Stimulated activated CD8-positive, alpha-beta memory T cell treated with anti-CD3 and anti-CD28 coated beads, Interleukin-2, amount 100 ng/mL, for 1 hour (primary cell): ENCODE measurements at places on chromosomes 11 and 22.

DNA sequence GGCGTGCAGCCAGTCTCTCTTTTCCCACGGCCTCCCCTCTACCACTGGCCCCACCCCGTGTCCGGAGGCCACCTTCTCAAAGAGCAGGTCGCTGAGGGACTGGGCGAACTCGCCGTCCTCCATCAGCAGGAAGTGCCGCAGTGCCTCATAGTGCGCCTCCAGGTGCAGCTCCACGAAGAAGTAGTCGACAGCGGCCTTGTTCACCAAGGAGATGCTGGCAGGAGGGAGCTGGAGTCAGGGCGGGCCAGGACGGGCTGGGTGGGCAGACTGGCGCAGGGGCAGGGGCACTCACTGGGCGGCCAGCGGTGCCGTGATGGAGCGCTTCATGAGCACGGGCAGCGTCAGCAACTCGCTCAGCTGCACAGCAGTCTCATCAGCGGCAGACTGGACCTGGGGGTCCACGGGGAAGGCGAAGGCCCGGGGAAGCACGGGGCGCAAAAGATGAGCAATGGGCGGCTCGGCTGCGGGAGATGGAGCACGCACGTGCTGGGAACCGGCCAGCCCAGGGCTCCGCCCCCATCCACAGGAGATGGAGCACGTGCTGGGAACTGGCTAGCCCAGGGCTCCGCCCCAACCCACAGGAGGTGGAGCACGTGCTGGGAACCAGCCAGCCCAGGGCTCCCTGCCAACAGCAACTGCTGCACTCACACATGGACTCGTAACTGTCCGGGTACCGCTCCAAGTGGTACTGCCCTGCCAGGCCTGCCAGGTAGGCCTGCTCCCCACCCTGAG lies 18.4 kb downstream of the SELENOO start:
- no peak for DNase-seq

DNA sequence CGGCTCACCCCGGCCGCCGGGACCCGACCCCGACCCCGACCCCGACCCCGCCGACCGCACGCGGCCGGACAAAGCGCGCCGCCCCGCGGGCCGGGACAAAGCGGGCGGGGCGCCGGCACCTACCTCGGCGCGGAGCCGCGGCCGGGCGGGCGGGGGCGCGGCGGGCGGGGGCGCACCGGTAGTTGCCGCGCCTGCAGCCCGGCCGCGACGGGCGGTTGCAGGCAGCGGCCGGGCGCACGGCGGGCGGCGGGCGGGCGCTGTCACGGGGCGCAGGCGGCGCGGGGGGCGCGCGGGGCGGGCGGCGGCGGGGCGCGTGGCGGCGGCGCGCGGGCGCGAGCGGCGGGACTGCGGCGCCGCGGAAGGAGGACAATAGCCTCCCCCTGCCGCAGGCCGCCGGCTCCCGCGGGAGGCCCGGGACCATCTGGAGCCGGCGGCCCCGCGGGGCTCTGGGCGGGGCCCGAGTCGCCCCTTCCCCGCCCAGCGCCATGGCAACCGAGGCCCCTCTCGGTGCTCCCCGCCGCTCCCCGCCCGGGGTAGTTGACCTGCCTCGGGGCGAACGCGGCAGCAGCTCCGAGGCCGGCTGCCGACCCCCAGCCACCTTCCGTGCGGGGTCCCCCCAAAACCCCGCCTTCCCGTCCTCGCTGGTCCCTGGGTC lies 851 bp downstream of the SPTBN2 start:
- no peak for DNase-seq

- no peak for DNase-seq
Observed at GRCh38 chr11:74284466-74284865, 27.0 kb downstream of the P4HA3 start.

DNA sequence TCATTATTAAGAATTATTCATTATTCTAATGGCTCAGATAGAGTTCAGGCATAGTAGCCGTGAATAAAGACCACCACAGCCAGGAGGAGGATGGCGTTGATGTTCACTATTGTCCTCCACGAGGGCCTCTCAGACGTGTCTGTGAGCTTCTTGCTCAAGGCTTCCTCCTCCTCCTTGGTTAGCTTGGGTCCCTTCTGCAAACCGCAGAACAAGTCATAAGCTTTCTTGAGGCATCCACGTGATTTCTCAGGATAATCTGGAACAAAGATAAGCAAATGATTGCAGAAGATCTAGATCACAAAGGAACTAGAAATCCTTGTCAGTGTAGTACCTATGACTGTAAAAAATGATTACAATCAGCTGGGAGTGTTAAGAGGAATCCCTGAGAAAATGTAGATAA lies 13.6 kb upstream of the RFPL2 start:
- DNase-seq = no peak

GRCh38 chr11:77187776-77188632 lies 60.0 kb downstream of the MYO7A start:
- peak; percentile 44 for DNase-seq

DNA sequence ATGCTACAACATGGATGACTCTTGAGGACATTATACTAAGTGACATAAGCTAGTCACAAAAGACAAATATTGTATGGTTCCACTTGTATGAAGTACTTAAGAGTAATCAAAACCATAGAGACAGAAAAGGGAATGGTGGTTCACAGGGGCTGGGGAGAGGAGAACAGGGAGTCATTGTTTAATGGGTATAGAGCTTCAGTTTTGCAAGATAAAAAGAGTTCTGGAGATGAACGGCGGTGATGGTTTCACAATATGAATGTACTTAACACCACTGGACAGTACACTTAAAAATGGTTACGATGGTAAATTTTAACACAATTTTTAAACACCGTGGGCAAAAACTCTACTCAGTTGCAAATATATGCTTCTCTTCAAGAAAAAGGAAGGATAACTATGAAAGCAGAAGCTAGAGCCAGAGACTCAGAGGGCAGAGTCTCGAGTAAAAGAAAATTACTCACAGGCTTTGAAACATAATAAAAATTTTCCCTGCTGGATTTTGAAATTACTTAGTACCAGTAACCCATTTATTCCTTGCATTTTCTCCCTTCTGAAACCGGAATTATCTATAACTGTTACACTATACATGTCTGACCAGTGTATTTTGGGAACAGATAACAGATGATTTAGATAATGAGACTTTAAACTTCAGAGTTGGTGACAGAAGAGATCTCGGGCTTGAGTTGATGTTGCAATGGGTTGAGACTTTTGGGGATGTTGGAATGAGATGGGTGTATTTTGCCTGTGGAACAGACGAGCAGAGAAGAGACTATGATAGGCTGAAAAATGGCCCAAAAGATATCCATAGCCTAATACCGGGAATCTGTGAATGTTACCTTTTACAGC lies 15.0 kb downstream of the MRTFA start:
- DNase-seq = no peak

DNA sequence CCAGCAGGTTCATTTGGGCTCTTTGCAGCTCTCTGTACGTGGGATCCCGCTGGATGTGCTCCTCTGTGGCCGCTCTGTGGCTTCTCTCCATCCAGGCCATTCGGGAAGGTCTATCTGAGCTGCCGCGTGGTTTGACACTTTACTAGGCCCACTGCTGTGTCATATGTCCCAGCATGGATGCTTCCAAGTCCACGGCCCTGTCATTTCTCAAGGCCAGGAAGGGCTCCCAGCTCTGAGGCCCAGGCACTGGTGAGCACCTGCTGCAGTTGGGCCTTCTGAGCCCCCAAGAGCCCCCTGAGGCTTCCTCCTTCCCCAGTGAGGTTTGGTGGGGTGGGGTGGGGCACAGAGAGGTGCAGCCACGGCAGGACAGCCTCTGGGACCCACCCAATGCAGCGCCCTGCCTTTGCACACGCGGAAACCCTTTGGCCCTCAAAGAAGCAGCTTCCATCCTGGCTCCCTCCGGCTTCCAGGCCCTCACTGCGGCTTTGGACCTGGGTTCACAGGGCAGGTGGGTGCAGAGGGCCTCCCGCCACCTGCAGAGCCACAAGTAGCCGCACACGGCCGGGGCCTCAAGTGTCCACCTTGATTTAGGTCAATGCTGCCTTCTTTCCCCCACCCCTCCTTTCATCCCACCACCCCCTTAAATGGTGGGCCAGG lies 44.5 kb upstream of the FGF3 start:
- DNase-seq = no peak

GRCh38 chr11:14974515-14975251 lies 2.5 kb upstream of the CALCA start:
- peak; percentile 12 for DNase-seq

GRCh38 chr11:3826721-3827120 lies 14.0 kb downstream of the RHOG start:
- no peak for DNase-seq

DNA sequence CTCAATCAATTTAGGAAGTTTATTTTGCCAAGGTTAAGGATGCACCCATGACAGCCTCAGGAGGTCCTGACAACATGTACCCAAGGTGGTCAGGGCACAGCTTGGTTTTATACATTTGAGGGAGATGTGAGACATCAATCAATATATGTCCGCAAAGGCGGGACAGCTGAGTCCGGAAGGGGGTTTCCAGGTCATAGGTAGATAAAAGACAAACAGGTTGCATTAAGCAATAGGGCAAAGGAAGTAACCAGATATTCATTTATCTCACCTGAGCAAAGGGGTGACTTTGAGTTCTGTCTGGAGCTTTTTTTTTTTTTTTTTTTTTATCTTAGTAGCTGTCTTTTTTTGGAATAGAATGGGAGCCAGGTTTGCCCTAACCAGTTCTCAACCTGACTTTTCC lies 2.0 kb upstream of the TRIM34 start:
- DNase-seq = no peak

GRCh38 chr22:40265783-40266182 lies 80.5 kb upstream of the ADSL start:
- no peak for DNase-seq

DNA sequence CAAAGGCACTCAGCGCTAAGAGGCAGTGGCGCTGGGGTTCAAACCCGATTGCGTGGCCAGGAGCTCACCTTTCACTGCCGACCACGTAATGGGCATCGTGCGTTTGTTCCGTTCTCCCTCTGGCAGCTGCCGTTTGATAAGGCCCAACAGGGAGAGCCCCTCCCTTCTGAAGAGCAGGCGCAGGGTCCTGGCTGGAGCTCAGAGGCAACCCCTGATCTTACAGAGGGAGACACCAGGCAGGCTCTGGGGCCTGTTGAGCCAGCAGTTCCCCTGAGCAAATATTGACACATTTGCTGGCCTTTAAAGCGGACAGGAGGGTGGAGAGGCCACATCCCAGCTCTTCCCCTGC lies 11.7 kb upstream of the C1QTNF6 start:
- DNase-seq = no peak

DNA sequence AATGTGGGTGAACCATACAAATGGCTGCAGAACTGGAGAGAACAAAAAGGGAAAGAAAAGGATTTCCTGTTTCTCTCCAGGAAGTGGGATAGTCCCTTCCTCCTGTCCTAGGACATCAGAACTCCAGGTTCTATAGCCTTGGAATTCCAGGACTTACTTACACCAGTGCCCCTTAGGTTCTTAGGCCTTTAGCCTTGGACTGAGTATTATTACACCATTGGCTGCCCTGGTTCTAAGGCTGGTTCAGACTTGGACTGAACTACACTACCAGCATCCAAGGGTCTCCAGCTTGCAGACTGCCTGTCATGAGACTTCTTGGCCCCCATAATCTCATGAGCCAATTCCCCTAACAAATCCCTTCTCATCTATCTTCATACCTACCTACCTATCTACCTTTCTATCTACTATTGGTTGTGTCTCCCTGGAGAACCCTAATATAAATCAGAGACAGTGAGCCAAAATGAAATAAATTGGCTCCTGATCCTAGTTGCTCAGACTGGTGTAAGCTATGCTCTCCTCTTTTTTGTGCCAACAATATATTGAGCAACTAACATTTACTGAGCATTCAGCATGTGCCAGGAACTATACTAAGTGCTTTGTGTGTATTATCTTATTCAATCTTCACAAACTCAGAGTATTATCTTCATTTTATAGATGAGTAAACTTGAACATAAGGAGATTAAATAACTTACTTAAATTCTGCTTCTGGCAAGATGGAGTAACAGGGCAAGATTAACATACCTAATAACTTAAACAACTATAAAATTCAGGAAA lies 303.7 kb downstream of the TTC28 start:
- DNase-seq = no peak

- no peak for DNase-seq
Observed at GRCh38 chr11:34065505-34066203, 14.1 kb downstream of the CAPRIN1 start.

GRCh38 chr11:111539426-111540113 lies 950 bp upstream of the LAYN start:
- no peak for DNase-seq

GRCh38 chr22:28950617-28951411 lies 67.4 kb downstream of the ZNRF3 start:
- DNase-seq = no peak

DNA sequence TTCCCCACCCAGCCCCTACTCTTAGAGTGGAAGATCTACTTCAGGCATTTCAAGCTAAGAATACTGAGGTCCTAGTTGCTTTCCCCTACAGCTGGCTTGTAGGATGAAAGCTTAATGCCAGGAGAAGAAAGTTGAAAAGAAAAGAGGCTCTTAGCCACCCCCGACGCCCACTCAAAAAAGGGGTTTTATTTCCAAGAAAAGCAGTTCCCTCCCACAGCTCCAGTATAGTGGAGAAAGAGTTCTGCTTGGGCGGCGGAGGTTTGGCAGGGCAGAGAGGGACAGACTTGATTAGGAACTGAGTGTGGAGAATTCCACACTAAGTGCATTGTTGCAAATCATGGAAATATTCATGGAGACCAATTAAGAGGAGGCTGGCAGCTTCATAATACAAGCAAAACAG lies 470.9 kb downstream of the ETS1 start:
- no peak for DNase-seq

DNA sequence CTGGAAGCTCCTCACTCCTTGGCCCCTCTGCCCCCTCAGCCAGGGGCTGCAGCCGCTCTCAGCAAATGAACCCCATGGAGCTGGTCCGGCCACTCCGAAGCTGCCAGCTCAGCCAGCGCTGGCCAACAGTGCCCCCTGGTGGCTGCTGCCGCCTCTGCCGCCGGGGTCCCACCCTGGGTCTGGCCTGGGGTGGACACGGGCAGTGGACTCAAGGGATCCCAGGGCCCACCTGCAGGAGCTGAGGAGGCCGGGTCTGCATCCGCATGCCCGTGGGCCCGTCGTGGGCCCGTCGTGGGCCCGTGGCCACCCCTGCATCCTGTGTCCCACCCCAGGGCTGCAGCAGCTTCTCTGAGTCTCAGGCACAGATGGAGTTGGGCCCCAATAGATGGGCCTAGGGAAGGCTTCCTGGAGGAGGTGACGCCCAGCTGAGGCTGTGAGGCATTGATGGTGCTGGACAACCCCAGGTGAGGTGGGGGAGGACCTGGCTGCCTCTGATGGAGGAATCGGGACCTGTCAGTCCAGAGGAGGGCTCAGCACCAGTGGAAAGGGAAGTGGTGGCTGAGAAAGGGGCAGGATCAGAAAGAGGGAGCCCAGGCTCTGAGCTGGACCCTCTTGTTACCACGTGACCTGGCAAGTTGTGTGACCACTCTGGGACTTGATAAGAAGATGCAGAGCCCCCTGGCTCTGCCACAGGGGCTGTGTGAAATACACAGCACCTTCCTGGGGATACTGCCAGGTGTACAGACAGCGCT lies 522.3 kb downstream of the BRD1 start:
- DNase-seq = peak; percentile 24
